ENCODE measurements at places on chromosomes 7 and 10. TPM values are rescaled to one million over a fixed set of nuclear protein-coding genes. Genes with fewer than 3 reads are reported as not detected.

The CFAP58 gene
- 0.12 TPM for total RNA-seq

The SCIN gene
- 1.1 TPM for total RNA-seq

The SEMA4G gene
- 0.96 TPM for total RNA-seq

The ATP6V0A4 gene
- total RNA-seq = 1.6 TPM
